A673 (cell line): ENCODE measurements at places on chromosomes 11 and 22.

DNA sequence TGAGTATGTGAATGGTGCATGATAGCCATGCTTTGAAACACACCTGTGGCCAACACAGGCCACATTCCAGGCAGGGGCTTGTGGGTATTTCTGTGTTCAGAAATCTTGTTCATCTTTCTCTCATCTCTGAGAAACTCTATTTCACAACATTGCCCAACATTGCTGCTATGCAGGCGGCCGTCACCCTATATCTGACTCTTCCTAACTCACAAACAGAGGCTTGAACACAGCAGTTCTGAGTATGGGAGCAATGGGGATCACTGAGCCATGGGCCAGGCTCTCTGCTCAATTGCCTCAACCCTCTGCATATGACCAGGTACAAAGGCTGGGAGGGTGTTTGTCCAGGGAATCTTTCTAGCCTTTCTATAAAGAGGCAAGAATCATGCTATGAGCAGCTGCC, 259.9 kb downstream of the BUD13 start:
- DNase-seq = no peak

DNA sequence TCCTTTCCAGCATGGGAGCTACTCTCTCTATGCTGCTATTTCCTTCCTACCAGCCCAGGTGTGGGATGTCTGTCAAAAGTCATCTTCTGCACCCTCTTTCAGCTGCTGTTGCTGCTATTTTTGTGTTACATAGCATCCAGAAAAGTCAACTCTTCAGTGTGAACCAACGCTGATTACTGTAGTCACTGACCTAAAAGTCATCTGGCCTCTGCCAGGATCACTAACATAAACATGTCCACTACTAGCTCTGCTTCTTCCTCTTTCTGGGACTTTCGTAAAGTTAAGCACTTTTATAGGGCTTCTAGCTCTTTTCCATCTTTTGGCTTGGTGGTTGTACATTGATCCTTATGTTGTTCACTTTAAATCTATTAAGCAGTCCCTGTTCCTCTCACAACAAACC, 90.2 kb upstream of the CARD18 start:
- no peak for DNase-seq

GRCh38 chr11:76830639-76831327, 29.9 kb upstream of the ACER3 start:
- peak; percentile 66 for DNase-seq

DNA sequence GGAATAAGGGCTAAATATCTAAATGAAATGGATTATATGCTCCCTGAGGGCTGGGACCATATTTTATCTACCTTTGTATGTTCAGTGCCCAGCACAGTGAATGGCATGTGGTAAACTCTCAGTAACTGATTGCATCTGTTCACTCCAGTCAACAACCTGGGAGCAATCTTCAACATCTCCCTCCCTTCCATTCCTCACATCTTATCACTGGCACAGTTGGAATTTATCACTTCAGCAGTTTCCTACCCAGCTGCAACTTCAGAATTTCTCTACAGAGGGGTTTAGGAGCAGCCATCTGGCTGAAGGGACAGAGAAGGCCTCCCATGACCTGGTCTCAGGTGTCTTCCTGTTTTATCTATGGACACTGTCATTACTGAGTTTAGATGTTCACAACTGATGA, 9.8 kb upstream of the SIK2 start:
- DNase-seq = no peak

DNA sequence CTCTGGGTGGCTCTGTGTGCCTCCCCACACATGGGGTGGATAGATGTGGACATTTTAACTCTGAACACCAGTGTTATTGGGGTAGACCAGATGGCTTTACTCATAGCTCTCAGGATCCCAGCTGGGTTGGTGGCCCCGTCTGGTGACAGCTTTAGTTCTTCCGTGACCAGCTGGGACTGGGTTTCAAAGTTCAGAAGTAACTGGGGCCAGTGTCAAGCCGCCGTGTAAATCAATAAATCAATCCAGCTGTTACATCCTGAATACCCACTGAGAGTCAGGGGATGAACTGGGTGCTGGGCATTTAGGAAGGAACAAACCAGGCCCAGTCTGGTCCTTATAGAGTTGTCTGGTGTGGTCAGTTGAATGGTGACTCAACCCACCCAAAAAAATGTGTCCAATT, 269.4 kb downstream of the CTTN start:
- DNase-seq = no peak

DNA sequence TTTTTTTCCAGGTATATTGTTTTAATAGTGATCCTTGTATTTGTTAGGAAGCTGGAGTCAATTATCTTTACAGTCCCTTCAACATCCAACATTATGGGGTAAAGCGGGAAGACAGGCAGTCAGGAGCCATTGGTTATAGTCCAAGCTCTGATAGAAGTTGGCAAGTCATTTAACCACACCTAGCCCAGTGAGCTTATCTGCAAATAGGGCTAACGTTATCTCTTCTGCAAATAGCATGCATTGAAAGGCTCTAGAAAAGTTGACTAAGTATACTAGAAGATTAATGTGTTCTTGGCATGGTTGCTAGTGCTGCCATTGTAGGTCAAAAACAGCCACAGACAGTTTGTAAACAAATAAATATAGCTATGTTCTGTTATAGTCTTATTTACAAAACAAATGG, 520.7 kb downstream of the OPCML start:
- DNase-seq = no peak

DNA sequence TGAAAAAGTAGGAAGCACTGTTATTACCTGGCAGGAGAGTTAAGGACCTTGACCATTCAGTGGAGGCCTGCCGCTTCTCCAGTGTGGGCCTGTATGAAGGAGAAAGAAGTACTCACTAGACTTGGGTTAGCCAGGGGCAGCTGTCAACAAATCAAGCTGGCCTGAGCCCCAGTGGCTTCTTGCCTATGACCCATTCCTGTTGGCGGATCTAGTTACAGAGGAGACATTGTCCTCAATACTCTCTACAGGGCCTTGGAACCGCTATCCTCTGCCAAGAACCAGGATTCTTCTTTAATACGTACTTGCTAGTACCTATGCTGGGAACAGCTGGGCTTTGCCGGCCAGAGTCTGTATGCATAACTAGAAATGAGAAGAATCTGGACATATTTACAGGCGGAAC, 68.1 kb downstream of the ALX4 start:
- no peak for DNase-seq
